ENCODE measurements at places on chromosomes 6 and 20.

GRCh38 chr20:6848041-6848440 lies 80.6 kb downstream of the BMP2 start:
- no peak for DNase-seq

GRCh38 chr6:109447878-109448555 lies 7.5 kb downstream of the SMPD2 start:
- DNase-seq = no peak

DNA sequence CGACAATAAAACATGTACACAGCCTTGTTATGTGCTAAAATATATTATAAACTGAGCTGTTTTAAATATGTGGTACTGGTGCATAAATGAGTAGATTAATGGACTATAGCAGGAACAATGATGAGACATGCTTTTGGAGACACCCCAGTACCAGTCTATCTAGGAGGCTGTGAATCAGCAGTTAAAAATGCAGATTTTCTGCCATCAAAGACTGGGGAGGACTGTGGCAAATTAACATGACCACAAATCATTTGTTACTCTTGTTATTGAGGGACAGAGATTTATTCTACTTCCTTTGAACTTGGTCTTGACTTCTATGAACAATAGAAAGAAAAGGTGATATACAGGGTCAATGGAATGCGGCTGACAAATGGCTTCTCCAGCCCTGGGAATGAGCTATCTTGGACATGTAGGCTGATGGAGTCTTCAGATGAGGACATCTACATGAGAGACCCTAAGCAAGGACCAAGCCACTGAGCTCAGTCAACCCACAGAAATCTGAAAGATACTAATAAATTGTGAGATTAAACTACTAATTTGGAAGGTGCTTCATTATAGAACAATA lies 551.7 kb upstream of the GJE1 start:
- peak; percentile 93 for DNase-seq

- no peak for DNase-seq
These were observed 392.9 kb downstream of the GJA1 start for GRCh38 chr6:121828146-121828886.

GRCh38 chr20:8155812-8156211 lies 23.7 kb downstream of the PLCB1 start:
- DNase-seq = no peak

DNA sequence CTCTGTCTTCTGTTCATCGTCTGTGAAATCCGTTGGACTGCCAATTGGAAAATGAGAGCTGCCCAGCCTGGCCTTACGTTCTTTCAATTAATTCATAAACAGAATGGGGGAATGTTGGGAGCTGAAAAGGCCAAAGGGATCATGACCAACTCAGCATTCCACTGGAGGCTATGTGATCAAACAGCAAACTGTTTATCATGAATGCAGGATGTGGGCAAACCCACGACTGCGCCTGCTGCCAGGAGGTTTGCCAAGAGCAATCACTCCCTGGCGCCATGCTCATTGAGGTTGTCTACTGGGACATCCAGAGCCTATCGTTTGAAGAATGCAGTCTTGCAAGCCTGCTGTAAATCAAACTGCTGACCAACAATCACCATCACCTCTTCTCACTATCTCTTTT lies 9.3 kb upstream of the FKBP1A start:
- peak; percentile 80 for DNase-seq

GRCh38 chr6:83853178-83854000 lies at the start of gene RIPPLY2:
RIPPLY2 (plus strand) TSS chr6:83853360; CDS start chr6:83853417, 57 bp downstream.
- DNase-seq = no peak

DNA sequence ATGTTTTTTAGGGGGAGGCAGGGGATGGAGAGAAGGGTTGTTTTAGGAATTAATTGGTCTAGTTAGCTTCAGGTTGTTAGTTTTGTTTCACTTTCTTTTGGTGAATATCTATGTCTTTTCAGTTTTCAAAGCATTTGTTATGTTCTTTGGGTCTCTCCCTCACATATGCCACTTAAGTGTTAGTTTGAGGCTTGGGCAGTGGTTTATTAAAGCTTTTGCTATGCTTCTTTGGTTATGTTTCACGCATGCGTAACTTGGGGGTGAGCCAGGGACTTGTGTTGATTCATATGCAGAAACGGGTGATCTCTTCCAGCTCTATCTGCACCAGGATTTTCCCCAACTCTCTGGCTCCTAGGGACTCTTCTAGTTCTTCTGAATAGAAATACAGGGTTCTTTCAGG lies 11.4 kb upstream of the MMS22L start:
- no peak for DNase-seq

- DNase-seq = no peak
These were observed 16.2 kb upstream of the ARFGEF2 start for GRCh38 chr20:48905297-48905647.

DNA sequence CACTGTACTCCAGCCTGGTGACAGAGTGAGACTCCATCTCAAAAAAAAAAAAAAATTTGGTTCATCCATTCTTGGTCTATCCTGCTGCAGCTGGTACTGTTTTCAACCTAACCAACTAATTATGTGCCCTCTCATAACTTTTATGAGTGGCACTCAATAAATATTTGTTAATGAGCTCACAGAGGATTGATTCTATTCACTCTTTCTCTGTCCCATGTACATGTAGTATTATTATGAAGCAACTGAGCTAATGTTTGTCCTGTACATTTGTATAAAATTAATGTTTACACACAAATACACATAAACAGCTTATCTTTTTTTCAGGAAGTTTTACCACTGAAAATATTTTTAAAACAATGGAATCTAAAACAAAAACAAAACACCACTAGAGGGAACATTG lies 10.1 kb downstream of the RIPOR2 start:
- DNase-seq = no peak

- DNase-seq = no peak
These were observed 23.4 kb downstream of the MEP1A start for GRCh38 chr6:46816626-46817025.

DNA sequence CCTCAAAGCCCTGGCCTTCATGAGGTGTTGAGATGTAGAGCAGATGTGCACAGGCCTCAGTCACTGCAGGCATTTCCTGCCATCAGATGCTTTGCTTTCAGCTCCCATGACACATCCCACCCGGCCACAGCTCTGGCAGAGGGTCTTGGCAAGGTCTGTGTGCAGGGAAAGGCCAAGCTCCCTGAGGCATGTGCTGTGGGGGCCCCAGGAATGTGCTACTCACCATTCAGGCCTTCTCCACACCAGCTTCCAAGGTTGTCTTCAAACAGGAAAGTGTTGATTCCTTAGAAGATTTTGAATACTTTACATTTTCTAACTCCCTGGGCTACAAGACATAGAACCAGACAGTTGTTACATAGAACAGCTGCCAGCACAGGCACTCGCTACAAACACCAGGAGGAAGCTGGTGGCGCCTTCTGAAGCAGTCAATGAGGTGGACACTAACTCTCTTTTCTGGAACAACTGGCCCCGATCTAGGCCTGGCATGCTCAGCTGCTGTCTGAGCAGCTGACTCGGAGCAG lies 27.8 kb downstream of the CASS4 start:
- DNase-seq = peak; percentile 88

DNA sequence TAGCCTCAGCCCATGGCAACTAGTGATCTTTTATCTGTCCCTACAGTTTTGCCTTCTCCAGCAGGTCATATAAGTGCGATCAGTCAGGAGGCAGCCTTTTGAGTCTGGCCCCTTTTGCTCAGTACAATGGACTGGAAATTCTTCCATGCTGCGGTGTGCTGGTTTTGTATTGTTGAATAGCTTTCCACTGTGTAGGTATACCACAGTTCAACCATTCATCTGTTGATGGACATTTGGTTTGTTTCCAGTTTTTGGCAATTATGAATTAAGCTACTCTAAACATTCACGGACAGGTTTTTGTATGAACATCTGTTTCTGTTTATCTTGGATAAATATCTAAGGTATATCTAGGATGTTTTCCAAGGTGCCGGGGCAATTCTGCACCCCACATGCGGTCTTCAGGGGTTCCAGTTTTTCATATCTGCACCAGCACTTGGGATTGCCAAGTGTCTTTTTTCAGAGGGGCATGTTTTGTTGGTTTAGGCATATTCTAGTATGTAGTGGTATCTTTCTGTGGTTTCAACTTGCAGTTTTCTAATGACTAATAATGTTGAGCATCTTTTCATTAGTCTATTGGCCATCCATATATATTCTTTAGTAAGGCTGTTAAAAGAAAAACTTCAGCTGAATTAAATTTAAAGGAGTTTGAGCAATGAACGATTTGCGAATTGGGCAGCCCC lies 141.0 kb downstream of the TFAP2C start:
- DNase-seq = no peak

DNA sequence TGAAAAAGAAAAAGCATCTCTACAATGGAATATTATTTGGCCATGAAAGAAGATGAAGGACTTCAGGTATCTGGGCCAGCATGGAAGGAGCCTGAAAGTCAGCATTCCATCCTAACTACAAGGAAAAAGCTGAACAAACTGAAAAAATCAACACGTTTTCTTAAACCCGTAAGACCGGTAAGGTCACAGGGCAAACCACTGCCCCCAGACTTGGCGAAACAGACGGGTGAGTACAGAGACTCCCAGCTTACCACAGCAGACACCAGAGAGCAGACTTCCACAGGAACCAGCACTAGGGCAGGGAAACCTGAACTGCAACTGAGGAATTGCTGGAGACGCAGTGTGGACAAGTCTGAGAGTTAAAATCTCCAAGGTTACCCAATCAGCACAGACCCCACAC lies 31.4 kb downstream of the BEND3 start:
- DNase-seq = no peak

- no peak for DNase-seq
These were observed 9.8 kb downstream of the RHAG start for GRCh38 chr6:49626811-49627210.

- DNase-seq = no peak
These were observed 119.8 kb downstream of the COL12A1 start for GRCh38 chr6:75085931-75086635.

- peak; percentile 16 for DNase-seq
These were observed 26.7 kb downstream of the MDN1 start for GRCh38 chr6:89792881-89793280.

All from NCI-H226 (cell line).